ENCODE measurements at places on chromosomes 2 and 18. TPM values are rescaled to one million over a fixed set of nuclear protein-coding genes. Genes with fewer than 3 reads are reported as not detected.

Gene LONRF2
- total RNA-seq = under 0.01 TPM

Gene DSG2
- total RNA-seq = 0.19 TPM

Gene CD28
- total RNA-seq = not detected

Gene NT5C1B
- not detected for total RNA-seq

Gene ZNF521
- 9.9 TPM for total RNA-seq

Gene TACR1
- 0.56 TPM for total RNA-seq

Gene FTCDNL1
- total RNA-seq = 2.1 TPM

Gene TUBA4B
- total RNA-seq = not detected

Gene HRH4
- total RNA-seq = under 0.01 TPM

Gene NAT8
- total RNA-seq = not detected

Gene SCN9A
- 22.0 TPM for total RNA-seq

Gene ARHGAP28
- total RNA-seq = 0.77 TPM

Gene SAG
- not detected for total RNA-seq

Gene LHCGR
- total RNA-seq = not detected

Gene UGT1A5
- not detected for total RNA-seq

Gene LBX2
- total RNA-seq = 2.1 TPM

Gene HTR2B
- 13.0 TPM for total RNA-seq

Gene IL18RAP
- total RNA-seq = not detected

Gene SRD5A2
- not detected for total RNA-seq

Gene ALPI
- not detected for total RNA-seq

Gene NFU1
- 44.0 TPM for total RNA-seq

Gene PLGLB2
- 0.38 TPM for total RNA-seq

Gene PSD4
- total RNA-seq = 1.4 TPM

Gene TBC1D8
- 5.8 TPM for total RNA-seq

Gene KCNG3
- not detected for total RNA-seq

Gene EFEMP1
- 2,583 TPM for total RNA-seq

Gene LCT
- total RNA-seq = under 0.01 TPM

Gene CYRIA
- 5.2 TPM for total RNA-seq

Measured in regular cardiac myocyte (primary cell).